ENCODE measurements at places on chromosomes 11 and 22. TPM values are rescaled to one million over a fixed set of nuclear protein-coding genes. Genes with fewer than 3 reads are reported as not detected.

SLC39A13 gene
- 40.9 TPM for total RNA-seq

CTSF gene
- total RNA-seq = 9.2 TPM

DNA sequence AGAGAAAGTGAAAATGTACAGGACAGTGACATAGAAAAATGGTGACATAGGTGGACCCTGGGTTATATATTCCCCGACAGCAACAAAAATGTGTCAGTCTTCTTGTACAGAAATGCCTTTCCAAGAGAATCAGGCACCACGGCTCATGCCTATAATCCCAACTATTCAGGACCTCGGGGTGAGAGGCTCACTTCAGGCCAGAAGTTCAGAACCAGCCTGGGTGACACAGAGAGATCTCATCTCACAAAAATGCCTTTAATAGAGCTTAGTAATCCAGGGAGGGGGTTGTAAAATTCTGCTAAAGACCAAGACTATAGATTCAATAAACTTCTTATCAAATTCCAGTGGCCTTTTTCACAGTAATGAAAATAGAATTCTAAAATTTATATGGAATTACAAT is 10.7 kb downstream of the ZNF195 start:
- peaks cover 76% of the 10 kb centered on the region for H3K36me3 ChIP-seq
- no peaks in the 10 kb centered on the region for H3K4me1 ChIP-seq
- H3K27me3 ChIP-seq = peaks cover 2% of the 10 kb centered on the region
- DNase-seq = no peak
- H3K27ac ChIP-seq = no peak overlapping the region
- H3K4me3 ChIP-seq = peak overlapping the region; percentile 47

- H3K4me1 ChIP-seq = peaks cover 14% of the 10 kb centered on the region
- peak; percentile 47 for DNase-seq
- H3K36me3 ChIP-seq = peaks cover 4% of the 10 kb centered on the region
- H3K27me3 ChIP-seq = peaks cover 8% of the 10 kb centered on the region
- peak overlapping the region; percentile 94 for H3K4me3 ChIP-seq
Measured at GRCh38 chr11:46120346-46121300, 631 bp downstream of the PHF21A start.

GRCh38 chr11:135074397-135074998 is 662.5 kb upstream of the B3GAT1 start:
- H3K36me3 ChIP-seq = no peaks in the 10 kb centered on the region
- peaks cover 3% of the 10 kb centered on the region for H3K27me3 ChIP-seq
- no peak for DNase-seq
- H3K4me3 ChIP-seq = peak overlapping the region; percentile 7
- no peak overlapping the region for H3K27ac ChIP-seq

DNA sequence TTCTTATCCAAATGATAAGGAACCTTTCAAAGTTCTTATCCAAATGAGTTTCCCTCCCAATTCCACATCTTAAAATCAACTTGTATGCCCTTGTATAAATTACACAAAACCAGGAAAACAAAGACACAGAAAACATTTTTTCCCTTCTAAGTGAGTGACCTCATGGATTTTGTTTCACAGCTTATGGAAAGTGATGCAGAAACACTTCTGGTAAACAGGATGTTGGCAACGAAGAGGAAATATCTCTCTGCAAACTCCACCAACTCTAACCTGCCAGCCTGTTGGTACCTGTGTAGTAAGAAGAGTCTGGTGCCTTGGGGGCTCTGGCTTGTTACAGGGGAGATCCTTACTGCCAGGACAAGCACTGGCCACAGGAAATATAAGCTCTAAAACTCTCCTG is 57.0 kb downstream of the CELSR1 start:
- peaks cover 5% of the 10 kb centered on the region for H3K27me3 ChIP-seq
- no peak overlapping the region for H3K4me3 ChIP-seq
- peaks cover 37% of the 10 kb centered on the region for H3K4me1 ChIP-seq
- peak overlapping the region; percentile 93 for H3K27ac ChIP-seq
- H3K36me3 ChIP-seq = no peaks in the 10 kb centered on the region

DNA sequence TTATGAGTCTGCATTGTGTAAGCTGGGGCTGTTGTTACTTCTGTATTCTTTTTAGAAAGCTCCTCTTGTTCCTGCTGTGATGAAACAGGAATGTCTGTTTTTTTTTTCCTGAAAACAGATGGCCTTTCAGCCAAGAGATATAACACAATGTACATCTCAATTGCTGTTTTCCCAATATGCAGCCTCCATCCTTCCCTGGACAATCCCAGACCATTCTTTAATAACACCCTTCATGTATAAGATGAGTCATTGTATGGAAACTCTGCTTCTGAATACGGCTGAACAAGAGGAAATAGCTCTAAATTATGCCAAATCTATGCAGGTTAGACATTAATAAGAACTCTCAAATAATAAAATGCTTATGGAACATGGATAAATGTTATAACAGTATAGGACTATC is 60.2 kb upstream of the LRRC4C start:
- no peak for DNase-seq
- H3K4me3 ChIP-seq = no peak overlapping the region
- H3K27ac ChIP-seq = no peak overlapping the region
- no peaks in the 10 kb centered on the region for H3K36me3 ChIP-seq

- H3K4me1 ChIP-seq = peaks cover 3% of the 10 kb centered on the region
- no peak for DNase-seq
- peaks cover 2% of the 10 kb centered on the region for H3K27me3 ChIP-seq
- H3K27ac ChIP-seq = no peak overlapping the region
- no peak overlapping the region for H3K4me3 ChIP-seq
Measured at GRCh38 chr11:44555031-44555800, 10.2 kb upstream of the CD82 start.

- H3K36me3 ChIP-seq = no peaks in the 10 kb centered on the region
- H3K4me3 ChIP-seq = no peak overlapping the region
- DNase-seq = no peak
- H3K27me3 ChIP-seq = no peaks in the 10 kb centered on the region
Measured at GRCh38 chr22:22061085-22062077, 78.8 kb upstream of the TOP3B start.

LIPT2 gene
- total RNA-seq = 6.5 TPM

FAM83F gene
- 3.5 TPM for total RNA-seq
